ENCODE measurements at places on chromosomes 12 and 14.

DNA sequence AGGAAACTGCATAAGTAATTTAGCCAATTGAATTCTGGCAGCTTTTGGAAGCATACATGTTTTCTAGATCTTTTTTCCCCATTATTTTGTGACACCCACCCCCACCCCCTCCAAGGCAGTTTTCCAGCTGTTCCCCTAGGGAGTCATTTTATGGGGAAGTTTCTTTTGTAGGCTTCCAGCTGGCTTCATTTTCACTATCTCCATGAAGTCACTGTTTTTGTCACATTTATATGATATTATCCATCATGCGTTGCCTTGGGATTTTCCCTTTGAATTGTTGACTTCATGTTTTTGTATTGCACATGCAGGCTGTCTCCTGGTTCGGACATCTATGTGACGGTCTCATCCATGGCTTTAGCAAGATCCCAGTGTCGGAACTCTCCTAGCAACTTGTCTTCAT lies 233.6 kb upstream of the RGS6 start:
- DNase-seq = no peak

- no peak for DNase-seq
Observed at GRCh38 chr12:109863847-109864712, 16.3 kb downstream of the GLTP start.

GRCh38 chr14:91250912-91251311 lies 6.4 kb upstream of the GPR68 start:
- DNase-seq = no peak

DNA sequence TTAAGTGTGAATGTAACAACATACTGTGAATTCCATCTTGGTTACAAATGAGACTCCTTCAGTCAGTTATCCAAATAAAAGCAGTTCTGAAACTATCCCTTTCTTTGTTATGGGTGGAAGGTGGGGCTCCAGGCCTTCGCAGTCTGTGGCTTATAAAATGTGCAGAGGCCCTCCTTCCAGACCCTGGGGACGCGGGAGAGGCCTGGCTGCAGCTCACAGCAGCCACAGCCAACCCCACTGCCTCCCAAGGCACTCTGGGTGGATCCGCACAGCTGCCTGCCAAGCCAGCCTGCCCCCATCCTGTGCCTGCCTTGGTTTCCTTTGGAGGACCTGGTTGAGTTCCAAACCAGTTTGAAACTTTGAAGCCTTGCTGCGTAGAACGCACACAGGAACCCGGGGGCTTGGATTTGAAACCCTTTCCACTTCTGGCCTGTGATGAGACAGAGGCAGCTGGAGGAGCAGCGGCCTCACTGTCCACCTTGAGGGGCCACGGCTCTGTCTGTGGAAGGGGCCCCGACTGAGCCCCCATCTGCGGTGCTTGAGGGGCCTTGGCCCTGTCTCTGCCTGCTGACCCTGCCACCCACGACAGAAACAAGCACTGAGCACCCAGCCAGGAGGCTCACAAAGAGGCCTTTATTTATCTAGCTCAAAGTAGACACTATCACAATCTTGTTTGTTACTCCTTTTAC lies 30.4 kb downstream of the CCNK start:
- DNase-seq = no peak

GRCh38 chr12:124512667-124513296 lies 54.6 kb downstream of the NCOR2 start:
- no peak for DNase-seq

DNA sequence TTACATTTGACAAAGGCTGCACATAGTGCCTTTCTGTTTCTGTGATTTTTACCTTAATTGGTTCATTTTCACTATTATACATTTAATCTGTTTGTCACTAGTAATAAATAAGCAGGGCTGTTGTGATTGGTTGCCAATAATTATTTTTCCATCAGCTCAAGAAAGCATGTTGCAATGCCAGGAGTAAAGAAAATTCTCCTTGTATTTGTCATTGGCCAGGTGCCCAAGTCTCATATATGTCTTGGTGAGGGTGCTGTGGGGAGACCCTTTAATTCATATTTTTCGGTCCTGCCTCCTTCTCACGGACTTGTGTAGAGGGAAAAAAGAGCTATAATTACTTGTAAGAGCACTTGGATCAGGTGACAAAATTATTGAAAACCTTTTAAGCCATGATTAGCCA lies 108.0 kb downstream of the KITLG start:
- no peak for DNase-seq

DNA sequence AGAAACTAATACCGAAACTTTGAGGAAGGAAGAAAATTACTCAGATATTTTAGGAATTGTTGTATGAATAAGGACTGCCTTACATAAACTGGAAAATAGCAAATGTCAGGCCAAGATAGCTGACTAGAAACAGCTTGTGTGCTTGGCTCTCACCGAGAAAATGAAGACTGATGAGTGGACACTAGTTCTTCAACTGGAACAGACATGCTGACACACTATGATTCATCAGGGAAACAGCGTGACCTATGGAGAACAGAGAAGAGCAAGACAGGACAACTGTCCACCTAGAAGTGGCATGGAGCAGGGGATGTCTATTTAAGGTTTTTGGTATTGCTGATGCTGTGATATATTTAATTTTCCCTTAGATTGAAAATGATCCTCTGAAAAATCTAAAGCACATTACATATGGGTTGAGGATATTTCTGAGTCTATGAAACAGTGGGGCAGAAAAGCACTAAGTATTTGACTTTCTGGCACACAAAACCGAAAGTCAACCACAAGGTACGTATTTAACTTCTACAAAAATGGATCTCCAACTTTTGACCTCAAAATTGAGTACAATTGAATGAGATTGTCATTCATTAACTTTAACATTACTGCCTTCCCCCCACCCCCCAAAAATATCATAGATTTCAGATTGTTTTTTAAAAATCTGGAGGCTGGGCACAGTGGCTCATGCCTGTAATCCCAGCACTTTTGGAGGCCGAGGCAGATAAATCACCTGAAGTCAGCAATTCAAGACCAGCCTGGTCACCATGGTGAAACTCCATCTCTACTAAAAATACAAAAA lies 863.2 kb downstream of the LRFN5 start:
- DNase-seq = no peak

GRCh38 chr12:50119387-50119786 lies 7.4 kb downstream of the COX14 start:
- DNase-seq = no peak

DNA sequence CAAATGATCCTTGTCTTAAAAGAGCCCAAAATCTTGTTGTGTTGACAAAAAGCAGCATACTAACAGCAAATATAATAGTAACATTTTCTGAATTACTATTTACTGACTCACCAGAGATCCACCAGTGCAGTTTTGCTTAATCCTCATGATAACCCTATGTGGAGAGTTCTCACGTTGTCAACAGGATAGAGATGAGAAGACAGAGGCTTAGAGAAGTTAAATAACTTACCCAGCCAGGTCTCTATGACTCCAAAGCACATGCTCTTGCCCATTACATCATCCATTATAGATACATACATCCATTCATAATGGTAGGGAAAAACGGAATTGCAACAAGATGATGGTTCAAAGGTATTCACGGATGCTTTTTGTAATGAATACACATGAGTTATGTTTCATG lies 111.9 kb downstream of the PAX9 start:
- no peak for DNase-seq

GRCh38 chr12:6236641-6236940 lies 36.4 kb downstream of the CD9 start:
- no peak for DNase-seq

DNA sequence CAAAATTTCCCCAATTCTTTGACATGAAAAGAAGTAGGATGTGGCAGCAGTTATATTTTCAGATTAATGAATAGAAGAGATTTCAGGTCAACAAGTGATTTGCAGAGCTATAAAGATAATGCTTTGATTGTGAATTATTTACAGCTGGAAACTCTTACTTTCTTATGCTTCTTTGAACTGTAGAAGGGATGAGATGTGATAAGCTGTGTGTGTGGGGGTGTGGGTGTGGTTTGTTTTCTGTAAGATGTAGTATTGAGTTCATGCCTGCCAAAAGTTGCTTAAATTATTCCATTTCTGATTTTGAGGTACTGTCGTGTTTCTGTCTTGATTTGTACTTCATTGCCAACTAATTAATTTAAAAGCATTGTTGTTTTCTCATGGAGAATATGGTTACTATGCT lies 22.7 kb downstream of the AEBP2 start:
- DNase-seq = no peak

- DNase-seq = no peak
Observed at GRCh38 chr14:32698831-32699230, 239.8 kb upstream of the NPAS3 start.

DNA sequence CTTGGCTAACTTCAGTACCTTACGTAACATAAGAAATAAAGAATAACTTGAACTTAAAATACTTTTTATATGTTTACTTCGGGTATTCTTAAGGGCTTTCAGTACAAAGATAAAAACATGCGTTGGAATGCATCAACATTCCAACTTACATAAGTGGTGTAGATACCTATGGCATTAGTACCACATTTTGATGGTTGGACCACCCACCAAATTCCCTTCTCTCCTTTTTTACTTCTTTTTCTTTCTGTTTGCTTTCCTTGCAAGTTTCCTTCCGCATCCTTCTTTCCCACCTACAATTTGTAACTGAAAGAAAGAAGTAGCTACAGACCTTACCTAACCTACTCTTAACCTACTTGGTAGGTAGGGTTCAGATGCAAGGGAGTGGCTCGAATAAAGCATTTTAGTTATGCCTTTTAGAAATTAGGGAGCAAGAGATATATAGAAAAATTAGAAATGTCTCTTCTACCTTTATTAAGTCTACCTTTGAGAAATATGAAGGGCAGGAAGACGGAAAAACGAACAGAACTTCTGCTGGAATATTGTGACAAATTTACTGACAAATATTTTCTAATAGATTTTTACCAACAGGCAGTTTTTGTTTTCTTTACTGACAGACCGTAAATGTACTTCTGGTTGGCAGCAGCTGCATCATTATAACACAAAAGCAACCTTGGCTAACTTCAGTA lies 2.1 kb upstream of the ARHGAP5 start:
- DNase-seq = no peak

DNA sequence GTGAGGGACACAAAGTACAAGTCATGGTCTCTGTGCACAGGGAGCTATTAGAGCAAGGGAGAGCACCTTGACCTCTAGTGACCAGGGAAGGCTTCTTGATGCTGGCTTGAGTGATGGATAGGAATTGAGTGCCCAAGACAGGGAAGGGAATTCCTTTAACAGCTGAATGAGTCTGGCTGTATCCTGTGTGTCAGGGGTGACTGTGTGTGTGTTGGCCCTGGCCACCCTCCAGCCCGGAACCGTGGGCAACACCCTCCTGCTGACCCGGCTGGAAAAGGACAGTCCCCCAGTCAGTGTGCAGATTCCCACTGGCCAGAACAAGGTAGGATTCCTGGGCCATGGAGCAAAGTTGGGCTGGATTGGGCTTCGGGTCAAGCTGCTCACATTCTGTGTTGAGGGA lies 5.5 kb upstream of the PFDN5 start:
- DNase-seq = no peak

DNA sequence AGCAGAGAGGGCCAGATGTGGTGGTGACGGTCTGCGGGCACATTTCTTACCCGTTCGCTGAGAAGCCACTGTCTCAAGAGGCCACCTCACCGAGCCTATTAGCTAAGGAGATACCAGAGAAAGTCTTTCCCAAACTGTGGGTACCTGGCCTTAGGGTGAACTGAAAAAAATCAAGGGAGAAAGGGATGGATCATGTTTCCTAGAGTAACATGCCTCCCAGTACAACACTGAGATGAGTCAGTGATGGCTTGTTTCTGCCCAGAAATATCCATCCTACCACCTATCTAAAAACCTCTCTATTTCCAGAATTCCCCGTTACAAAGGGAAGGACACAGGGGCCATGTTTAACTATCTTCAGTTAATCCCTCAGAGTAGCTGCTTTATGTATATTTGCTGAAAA lies 83.7 kb downstream of the LMNTD1 start:
- DNase-seq = no peak

DNA sequence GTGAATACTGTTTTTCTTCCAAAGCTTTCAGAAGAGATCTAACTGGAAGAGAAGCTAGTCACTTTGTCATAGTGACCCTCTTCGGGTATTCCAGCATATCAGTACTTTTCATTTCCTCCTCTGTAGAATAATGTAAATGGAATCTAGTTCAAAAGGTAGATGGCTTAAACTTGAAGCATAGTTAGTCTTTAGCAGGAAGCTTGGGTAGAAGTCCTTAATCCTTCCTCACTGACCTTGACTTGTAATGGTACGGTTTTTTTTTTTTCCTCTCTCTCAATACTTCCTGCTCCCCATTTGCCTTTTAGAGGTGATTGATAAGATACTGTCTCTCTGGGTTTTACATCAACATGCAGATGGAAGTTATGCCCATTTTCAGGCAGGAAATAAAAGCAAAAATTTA lies 1.7 kb downstream of the FBXO34 start:
- no peak for DNase-seq

- no peak for DNase-seq
Observed at GRCh38 chr14:61308198-61308597, 13.2 kb upstream of the PRKCH start.

GRCh38 chr12:47818467-47819137 lies 1.1 kb downstream of the HDAC7 start:
- DNase-seq = peak; percentile 53

- no peak for DNase-seq
Observed at GRCh38 chr12:60148109-60148508, 552.3 kb downstream of the SLC16A7 start.

GRCh38 chr12:104604070-104604994 lies 147.6 kb downstream of the CHST11 start:
- no peak for DNase-seq

DNA sequence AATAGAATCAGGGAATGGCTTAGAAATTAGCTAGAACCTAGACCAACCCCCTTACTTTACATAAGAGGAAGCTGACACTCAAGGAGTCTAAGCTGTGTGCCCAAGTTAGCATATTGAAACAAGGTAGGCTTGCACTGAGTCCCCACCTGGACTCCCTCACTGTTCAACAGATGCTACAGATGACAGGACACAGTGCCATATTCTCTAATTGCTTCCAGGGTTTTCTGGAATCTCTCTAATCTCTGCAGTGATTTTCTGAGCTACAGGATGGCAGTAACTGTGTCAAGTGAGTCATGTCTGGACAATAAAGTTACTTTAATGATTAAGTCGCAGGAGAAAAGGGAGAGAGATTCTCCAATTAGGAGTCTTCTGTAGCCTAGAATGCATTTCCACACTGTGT lies 35.8 kb downstream of the AKAP6 start:
- DNase-seq = no peak

DNA sequence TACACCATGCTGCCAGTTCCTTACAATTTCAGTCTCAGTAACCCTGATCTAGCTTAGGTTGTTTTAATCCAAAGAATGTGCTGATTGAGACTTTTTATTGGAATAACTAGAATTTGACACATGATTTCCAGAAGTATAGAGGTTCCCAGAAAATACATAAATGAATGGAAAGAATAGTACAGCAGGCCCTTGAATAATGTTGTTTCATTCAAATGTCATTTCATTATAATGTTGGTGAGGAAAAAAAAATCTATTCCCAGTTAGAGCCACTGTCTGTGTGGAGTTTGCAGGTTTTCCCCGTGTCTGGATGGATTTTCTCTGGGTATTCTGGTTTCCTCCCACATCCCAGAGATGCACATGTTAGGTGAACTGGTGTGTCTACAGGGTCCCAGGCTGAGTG lies 273.5 kb upstream of the GARIN6 start:
- no peak for DNase-seq

- DNase-seq = no peak
Observed at GRCh38 chr12:70553391-70553859, 83.8 kb downstream of the PTPRB start.
